ENCODE measurements at places on chromosomes 7 and 10.
A peak's percentile ranks its signal among the peaks of the same experiment; 100 is the strongest.

- DNase-seq, result no peak
These were observed 454.1 kb downstream of the PARD3 start for GRCh38 chr10:34360984-34361383.

DNA sequence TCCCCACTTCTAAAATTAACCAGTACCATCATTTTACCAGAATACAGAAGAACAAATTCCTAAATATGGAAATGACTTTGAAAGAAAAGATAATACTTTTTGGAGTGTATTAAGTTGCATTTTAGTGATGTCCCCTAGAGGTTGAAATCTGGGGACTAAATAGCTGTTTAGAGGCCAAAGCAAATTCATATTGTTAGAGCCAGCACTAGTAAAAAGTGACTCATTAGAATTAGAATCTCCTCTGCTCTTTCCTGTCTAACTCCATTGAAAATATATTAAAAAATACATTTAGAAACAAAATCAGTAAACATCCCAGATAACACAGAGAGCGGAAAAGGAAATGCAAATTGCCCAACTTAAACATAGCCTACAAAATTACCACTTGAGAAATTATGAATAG is 1189.6 kb upstream of the C7orf33 start:
- no peak for DNase-seq

DNA sequence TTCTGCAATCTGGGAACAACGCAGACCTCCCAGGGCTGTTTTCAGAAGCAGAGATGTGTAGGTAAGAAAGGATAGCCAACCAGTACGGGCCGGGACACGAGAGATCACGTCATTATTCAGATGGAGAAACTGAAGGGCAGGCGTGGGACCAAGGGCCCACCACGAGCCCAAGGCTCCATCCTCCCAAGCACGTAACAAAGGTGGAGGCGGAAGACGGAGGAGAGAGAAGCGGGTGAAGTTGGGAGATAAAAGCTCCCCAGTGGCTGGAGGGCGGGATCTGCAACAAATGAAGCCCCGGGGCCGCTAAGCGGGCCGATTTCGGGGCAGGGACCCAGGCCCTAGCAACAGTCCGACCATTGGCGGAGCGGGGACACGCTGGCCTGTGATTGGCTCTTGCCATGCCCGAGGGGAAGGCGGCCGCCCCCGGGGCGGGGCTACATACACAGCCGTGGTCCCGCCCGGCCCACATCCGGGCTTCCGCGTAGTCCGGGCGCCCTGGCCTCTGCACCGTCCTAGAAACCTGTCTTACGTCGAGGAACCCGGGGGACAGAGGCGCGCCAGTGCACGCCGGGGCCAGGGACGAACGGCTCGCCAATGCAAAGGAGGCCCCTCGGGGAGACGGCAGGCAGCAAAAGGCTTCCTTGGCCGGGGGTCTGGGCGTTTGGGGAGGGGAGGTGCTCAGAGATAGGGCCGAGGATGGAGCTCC is 15.5 kb downstream of the HSPB1 start:
- DNase-seq, result peak; percentile 91

GRCh38 chr7:84666651-84667050 is 472.1 kb upstream of the SEMA3A start:
- no peak for DNase-seq

GRCh38 chr7:95674101-95674500 is 77.8 kb upstream of the PDK4 start:
- no peak for DNase-seq

DNA sequence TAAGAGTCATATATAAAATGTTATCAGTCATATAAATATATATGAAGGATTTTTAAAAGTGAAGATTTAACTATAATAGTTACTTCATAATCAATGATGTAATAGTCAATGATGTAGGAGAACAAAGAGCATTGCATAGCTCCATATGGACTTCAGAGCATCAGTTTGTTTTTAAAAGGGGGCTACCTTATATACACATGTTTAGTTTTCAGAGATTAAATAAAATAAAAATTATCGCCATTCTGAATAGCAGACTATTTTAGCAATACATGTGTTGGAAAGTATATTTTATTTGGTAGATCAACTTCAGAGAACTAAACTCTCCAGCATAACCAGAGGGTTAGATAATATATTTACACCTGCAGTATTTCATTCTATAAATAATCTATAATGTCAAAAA is 29.1 kb upstream of the EPC1 start:
- no peak for DNase-seq

DNA sequence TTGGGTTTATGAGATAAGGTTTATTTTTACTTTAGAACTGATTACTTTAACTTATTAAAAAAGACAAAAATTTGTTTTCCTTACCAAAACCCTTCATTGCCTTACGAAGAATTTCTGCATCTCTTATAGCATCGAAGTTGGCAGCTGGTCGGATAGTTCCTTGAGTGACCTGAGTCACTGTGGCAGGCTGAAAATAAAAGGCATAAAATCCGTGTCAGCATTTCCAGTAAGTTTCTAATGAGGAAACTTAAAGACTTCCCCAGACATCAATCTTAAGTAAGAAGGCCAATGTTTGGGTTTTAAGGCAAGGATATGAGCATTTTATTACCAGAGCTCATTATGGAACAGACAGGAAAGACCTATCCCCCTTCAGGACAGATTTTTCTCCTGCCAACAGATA is 25.6 kb downstream of the ANXA7 start:
- no peak for DNase-seq

DNA sequence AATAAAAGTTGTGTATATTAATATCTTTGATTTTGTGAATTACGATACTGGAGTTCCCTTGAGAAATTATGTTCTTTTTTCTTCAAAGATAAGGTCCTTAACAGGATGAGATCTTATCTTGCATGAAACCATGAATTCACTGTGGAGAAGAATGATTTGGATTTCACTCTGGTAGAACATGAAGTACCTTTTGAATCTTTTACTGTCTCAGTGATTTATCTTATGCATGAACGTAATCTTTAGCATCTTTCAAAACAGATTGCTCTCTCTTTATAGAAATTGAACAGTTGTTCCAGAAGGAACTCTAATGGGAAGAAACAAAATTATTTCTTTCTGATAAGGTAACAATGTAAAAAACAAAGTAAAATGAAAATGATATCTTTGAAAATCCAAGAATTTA is 11.0 kb upstream of the ZNF438 start:
- no peak for DNase-seq

DNA sequence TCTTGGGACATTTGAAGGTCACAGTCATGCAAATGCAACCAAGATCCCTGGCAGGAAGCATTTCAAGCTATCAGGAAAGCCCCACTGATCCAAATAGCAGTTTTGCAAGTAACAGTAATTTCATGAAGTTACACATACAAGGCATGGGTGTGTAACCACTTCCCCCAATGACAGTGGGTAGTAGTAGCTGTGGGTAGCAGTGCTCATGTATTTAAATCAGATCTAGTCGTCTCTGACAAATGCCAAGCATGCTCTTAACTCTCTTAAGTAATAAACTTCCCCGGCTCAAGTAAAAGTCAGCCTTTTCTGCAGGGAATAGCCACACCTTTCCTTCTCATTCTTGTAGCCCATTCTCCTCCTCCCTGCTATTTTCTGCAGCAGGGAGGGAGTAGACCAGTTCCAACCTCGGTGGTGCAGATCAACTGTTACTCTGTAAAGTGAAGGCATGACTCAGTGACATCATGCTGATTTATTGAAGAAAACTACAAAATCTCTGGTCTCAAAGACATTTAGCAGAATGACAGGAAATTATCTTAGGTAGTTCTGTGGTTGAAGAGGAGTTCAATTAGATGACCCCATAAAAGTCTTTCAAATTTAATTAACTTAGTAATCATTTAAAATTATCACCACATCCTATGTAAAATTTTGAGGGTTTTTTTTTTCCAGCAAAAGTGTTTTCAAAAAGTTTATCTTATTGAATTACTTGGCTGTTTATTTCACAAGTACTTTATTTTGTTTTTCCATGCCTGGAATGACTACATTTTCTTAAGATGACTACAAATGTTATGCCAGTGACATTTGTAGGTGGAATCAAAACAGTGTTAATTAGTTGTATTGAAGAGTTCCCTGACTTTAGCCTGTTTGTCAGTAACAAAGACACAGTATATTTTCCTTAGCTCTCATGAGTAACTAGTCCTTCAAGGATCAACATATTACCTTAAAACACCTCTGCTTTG is 568.3 kb downstream of the INHBA start:
- DNase-seq, result no peak

GRCh38 chr10:90846746-90847145 is 11.1 kb downstream of the HTR7 start:
- no peak for DNase-seq

DNA sequence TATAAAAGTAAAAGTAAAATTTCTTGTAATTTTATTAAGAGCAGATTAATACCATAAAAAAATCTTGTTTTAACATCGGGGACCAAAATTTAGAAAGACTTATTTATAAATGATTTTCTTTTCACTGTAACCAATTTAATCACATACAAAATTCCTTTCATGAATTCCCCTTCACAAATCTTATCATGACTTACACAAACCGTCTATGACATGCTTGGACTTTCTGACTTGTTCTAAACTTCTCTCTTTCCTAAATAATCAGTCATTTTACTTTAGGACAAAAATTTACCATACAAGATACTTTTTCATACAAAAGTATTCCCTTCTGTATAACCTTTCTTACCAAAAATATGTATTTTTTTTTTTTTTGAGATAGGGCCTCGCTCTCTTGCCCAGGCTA is 9.3 kb downstream of the CROT start:
- DNase-seq, result no peak

DNA sequence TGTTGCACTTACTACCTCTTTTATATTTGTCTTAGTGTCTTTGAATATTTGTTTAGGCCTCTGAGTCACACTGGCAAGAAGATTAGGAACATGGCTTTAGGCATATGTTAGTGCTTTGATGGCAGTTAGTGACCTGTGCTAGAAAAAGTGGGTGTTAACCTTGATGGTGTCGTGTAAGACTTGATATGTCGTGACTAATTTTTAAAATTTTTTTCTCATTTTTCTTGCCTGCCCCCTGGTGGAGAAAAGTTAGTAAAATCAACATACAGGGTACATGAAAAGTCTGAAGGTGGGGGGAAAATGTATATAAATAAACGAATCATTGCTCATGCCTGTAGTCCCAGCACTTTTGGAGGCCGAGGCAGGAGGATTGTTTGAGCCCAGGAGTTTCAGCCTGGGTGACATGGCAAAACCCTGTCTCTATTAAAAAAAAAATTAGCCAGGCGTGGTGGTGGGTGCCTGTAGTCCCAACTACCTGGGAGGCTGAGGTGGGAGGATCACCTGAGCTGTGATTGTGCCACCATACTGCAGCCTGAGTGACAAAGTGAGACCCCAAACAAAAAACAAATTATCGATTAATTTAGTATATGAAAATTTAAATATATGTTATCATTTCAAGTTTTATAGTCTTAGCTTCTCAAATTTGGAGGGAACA is 44.6 kb downstream of the TAX1BP1 start:
- DNase-seq, result peak; percentile 27

- DNase-seq, result no peak
These were observed 264.7 kb upstream of the AKR1E2 start for GRCh38 chr10:4561296-4561695.

GRCh38 chr7:139901056-139901795 is 72.2 kb downstream of the TBXAS1 start:
- DNase-seq, result no peak

DNA sequence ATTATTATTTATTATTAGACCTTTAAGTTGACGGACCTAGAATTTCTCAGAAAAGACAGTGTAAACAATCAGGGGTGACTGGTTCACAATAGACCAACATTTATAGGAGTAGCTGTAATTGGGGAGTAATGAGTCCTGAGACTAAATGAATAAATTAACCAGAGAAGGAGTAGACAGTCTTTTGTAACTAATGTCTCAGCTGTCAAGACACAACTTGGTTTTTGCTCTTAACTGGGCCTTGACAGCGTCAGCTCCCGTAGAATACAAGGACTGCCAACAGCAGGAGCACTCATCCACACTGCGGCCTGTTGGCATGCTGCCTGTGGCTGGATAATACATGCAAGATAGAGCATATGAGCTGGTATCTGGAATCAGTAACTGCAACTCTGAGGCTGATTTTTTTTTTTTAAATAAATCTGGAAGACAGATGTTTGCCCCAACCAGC is 123.9 kb downstream of the CACNA2D1 start:
- DNase-seq, result no peak

- DNase-seq, result no peak
These were observed 1.6 kb downstream of the ZNF746 start for GRCh38 chr7:149495785-149496641.

GRCh38 chr10:132390170-132390920 is 6.7 kb upstream of the PWWP2B start:
- no peak for DNase-seq

DNA sequence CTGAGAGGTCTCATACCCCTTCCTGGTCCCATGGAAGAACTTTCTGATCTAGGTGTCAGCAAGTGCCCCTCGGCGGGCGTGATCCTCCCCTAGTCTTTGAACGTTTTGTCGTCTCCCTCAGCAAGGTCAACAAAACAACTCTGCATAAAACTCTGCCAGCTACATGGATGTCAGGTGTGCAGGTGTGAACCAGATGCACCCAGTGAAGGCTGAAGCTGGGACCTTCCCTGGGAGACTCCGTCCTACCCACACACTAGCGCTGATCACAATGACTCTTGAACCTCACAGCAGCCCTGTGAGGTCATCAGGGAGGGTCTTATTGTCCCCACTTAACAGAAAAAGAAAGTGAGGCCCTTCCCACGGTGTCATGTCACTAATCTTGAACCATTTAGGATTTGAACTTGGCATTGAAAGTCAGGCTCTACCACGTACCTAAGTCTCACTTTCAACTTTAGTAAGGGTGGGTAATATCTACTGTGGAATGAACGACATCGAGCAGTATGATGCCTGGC is 68.1 kb downstream of the VSTM4 start:
- no peak for DNase-seq

DNA sequence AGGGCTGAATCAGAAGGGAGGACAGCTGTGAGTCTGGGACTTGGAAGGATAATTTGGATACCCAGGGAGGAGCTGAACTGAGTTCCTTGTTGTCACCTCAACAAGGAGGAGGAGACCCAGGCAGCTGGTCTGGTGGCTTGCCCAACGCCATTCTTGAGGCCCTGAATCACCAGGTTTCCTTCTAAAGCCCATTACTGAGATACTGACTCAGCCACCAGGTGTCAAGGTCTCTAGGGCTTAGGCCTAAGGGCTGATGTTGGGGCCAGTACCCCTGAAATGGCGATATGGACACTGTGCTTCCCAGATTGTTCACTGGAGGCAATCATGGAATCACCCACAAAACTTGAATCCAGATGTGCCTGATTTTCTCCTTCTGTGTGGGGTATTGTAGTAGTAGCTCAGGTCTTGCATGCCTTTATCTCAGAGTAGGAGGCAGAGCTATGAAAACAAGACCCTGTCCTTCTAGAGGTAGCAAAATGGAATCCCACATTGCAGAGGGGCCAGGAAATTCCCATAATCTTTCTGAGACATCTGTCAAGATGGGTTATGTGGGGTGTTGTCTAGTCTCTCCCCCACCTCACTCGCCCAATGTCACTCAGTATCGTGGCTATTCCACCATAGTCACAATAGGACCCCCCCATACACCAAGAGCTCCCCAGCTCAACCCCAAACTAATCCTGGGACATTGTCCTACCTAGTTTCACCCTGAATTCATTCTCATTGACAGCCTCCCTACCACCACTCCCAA is 1.8 kb upstream of the ATG9B start:
- no peak for DNase-seq
